ENCODE measurements at places on chromosomes 2 and 18.

DNA sequence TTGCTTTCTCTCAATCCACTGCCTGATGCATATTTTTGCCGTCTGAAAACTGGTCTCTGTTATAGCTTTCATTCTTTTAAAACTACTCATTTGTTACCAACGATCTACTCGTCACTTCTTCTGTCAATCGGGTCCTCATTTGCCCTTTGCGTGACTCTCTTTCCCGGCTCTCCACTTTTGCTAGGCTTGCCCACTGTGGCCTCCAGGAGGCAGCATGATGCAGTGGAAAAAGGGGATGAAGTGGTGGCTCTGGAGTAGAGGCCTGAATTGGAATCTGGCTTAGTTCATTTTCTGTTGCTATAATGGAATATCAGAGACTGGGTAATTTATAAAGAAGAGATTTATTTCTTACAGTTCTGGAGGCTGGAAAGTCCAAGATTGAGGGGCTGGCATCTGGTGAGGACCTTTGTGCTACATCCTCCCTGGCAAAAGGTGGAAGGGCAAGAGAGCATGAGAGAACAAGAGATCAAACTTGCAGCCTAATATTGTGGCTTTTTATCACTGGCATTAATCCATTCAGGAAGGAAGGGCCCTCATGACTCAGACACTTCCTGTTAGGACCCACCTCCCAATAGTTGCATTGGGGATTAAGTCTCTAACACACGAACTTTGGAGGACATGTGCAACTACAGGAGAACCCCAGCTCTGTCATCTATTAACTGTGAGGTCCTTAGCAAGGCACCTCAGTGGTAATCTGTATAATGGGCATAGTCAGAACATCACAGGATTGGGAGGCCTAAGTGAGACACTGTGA lies 15.4 kb downstream of the GDF7 start:
- DNase-seq, result no peak

DNA sequence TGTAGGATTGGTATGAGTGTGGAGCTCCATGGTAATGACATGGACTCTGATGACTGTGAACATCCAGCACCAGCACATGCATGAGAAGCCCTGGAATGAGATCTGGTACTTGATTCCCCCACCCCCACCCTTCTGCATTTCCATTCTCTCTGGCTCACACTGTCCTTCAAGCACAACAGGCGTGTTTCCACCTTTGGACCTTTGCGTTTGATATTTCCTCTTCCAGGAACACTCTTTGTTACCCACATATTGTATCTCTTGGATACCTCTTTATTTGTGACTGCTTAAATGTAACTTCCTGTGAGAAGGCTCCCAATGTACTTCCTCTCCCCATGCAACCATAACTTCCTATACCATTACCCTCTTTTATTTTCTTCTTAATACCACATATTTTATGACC lies 263.8 kb downstream of the HNMT start:
- DNase-seq, result no peak

DNA sequence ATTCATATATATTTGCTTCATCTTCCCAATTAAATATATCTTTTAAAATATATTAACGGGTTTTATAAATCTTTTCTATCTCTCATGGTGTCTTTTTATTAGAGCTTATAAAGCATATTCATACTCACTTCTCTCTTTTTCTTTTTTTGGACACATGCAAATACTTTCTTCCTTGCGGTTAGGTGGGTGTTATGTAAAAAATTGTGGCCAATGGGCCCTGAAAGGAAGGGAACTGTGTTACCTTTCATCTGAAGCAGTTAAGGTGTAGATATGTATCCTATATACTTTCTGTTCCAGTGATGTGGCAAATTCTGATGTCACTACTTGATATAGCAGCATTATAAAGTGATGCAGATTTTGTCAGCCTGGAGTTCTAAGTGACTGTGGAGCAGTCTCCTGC lies 714.5 kb downstream of the PLCL1 start:
- no peak for DNase-seq

DNA sequence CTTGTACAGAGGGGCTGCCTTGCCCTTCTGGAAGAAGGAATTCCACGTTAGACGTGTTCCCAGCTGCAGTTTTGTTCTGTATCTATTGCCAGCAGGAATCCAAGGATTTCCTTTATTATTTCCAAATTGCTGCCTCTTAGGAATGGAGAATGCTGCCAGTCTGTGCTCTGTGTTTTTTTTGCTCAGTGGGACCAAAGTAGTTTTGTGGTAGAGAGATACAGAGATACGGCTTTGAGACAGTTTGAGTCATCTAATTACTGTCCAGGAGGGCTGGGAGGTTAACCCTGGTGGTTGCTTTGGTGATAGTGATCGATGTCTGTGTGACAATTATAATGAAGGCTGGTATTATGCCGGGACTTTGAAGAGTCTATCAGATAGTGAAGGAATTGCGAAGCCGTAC lies 26.3 kb downstream of the ASAP2 start:
- DNase-seq, result peak; percentile 43

DNA sequence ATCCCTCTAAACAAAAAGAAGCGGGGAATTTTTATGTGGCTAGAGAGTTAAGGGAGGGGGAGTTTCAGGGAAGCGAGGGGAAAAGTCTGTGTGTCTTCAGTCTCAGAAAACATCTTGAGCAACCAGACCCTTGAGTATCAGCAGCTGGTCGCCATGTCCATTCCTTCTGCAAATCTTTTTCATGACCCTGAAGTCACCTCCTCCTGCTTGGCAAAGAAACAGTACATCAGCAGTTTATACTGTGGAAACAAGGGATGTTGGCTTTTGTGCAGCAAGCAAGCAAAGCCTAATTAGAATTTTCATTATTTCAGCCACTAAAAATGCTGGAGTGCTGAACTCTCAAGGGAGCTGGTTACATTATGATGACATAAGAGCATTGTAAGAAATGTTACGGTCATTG lies 187.4 kb upstream of the SLC8A1 start:
- DNase-seq, result peak; percentile 12

DNA sequence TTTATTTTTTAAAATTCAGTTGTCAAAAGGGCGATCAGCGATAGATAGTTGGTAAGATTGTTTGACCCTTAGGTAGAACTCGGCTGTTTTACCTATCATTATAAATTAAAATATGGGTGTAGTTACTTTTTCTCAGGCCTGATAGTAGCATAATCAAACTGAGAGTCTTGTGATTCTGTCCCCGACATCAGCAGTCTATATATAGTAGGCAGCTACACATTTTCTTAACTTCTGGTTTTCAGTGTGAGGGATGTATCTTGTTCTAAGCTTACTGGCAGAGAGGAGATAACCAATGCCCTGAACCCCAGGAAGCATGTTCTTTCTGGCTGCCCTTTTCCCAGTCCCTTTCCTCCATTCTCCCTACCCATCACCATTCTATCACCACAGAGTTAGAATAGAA lies 56.6 kb downstream of the XRCC5 start:
- no peak for DNase-seq

DNA sequence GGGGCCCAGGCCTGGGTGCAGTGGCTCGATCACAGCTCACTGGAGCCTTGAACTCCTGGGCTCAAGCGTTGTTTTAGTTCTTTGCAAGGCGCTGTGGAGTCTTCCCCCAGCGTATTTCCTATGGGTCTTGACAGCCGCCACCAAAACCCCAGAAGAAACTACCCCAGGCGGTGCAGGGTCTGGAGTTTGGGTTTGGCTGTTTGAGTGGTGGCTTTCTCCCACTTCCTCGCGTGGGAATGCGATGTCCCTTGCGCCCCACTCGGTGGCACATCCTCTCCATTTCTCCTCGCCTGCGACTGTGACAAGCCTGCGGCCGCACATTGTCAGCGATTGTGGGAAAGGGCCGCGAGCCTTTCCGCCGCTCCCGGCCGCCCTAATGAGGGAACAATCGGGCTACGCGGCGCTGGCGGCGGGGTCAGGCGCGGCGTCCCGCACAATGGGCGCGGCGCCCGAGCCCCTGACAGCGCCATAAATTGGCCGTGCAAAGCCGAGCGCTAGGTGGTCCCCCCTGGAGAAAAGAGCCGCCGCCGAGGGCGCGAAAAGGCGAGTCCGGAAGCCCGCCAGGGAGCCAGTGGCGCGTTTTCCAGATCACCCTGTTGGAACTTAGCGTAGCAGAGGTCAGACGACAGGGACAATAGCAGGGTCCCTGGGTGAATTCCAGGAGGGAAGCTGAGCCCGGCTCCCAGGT lies 194.9 kb upstream of the POU3F3 start:
- DNase-seq, result no peak

DNA sequence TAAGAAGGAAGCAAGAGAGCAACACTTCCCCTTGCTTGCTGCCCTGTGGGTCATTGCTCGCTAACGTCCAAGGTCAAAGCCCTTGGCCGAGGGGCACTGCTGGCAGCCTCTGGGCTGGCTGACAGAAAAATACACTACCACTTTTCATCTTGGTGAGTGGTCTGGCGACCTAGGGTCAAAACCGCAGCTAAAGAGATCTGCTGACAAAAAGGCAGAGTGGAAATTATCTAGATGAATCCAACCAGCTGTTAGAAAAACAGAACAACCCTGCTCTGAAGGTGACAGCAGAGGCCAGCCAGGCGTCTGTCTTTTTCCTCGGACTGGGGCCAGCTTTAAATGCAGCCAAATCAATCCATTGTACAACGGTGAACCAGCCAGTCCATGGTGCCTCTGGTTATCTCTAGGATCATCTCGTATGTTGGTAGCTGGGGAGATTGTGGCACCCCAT lies 92.6 kb downstream of the CD8B2 start:
- DNase-seq, result no peak

DNA sequence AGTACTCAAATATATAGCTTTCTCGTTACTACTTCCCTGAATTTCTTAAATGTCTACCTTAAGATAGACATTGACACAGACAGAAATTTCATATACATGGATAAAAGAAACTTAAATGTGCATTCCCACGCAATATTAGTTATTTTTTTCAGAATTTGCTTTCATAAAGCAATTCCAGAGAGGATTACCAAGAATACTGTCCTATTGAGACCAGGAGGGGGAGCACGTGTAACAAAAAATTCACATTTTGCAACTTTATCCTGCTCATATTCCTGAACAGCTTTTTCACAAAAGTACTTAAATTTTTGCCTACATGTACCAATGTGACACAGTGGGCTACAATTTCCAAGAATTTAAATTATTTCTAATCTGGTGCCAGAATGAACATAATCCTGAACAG lies 30.7 kb upstream of the ERCC3 start:
- peak; percentile 11 for DNase-seq

- peak; percentile 78 for DNase-seq
Observed at GRCh38 chr2:26429779-26430578, 28.3 kb downstream of the DRC1 start.

GRCh38 chr2:160917850-160918249 lies 242.4 kb upstream of the TANK start:
- no peak for DNase-seq

DNA sequence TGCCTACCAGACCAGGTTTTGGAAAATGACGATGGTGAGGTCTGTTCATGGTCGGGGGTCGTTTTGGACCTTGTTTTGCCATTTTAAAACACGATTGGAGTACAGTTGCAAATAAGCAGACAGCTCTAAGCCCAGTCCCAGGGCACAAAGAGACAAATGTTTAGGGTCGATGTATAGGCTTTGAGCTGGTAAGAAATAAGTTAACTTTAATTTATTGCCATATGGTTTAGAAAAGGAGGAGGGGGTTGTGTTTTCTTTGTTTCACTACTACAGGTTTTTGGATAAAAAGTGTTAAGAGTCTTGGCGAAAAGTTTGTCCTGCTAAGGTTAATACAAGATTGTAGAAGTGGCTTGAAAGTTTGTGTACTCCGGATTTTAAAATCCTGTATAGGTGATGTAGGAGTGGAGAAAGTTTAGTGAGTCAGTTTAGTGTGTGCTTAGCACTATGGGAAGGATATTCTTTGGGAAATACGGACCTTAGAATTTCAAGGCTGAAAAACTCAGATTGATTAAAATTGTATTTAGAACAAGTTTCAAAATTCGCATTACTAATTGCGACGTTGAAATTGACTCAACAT lies 1.3 kb downstream of the KCMF1 start:
- no peak for DNase-seq

- peak; percentile 52 for DNase-seq
Observed at GRCh38 chr2:181243319-181243718, 213.9 kb upstream of the ITGA4 start.

GRCh38 chr2:37389989-37390765 lies 45.7 kb downstream of the QPCT start:
- peak; percentile 81 for DNase-seq

DNA sequence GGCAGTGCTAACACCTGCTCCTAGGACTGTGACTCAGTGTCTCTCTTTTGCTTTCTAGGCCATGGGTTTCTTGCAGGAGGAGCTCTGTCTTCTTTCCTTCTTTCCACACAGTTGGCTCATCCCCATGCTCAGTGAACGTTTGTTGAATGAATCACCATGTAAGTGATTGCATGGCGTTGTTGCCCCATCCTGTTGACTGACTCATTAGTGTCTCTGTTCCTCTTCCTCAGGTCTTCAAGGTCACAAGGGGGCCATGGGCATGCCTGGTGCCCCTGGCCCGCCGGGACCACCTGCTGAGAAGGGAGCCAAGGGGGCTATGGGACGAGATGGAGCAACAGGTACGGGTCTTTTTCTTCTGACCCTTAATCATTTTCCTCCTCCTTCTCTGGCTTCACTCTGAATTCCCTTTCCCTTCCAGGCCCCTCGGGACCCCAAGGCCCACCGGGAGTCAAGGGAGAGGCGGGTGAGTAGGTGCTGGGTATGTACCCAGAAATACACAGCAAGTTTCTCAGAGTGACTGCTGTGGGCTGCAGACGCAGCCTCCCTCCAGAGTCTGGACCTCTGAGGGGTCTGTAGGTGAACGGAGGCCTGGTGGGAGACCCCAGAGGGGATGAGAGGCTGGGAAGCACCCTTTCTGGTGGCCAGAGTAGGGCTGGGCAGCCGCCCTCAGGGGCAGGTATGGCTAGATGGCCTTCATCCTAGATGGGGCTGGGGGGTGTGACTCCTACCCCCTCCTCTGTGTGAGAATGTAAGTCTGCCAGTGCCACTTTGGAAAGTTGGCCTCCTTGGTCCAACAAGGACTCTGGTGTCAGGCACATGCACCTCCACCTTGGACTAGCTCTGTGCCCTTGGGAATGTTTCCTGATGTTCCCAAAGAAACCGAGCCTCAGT lies 32.4 kb downstream of the MARCO start:
- no peak for DNase-seq

DNA sequence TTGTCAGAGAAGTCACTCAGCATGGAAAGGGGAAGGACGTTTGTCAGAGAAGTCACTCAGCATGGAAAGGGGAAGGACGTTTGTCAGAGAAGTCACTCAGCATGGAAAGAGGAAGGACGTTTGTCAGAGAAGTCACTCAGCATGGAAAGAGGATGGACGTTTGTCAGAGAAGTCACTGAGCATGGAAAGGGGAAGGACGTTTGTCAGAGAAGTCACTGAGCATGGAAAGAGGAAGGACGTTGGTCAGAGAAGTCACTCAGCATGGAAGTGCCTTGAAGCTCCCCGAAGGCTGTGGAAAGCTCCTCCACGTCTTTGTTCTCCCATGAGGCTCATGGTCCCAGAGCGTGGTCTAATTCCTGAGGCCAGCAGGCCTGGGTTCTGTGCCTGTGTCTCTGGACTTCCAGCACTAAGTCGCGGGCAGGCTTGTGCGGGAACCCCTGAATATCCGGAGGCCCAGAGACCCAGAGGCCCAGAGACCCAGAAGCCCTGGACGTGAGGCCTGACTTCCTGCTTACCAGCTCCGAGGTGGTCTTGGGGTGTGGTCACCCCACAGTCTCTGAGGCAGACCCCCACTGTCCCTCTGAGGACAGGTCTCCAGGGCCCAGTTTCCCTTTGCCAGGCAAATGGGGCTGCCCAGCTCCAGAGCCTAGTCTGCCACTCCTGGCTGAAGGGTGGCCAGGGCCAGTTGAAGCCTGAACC lies 70.4 kb upstream of the TWIST2 start:
- no peak for DNase-seq

GRCh38 chr2:23954325-23955014 lies 14.2 kb downstream of the UBXN2A start:
- no peak for DNase-seq
